Amniotic stem cell (primary cell): ENCODE measurements at places on chromosomes 5 and 9.
A peak's percentile ranks its signal among the peaks of the same experiment; 100 is the strongest.

- DNase-seq: peak; percentile 74
Measured at GRCh38 chr5:28408186-28408585, 1369.8 kb upstream of the CDH9 start.

DNA sequence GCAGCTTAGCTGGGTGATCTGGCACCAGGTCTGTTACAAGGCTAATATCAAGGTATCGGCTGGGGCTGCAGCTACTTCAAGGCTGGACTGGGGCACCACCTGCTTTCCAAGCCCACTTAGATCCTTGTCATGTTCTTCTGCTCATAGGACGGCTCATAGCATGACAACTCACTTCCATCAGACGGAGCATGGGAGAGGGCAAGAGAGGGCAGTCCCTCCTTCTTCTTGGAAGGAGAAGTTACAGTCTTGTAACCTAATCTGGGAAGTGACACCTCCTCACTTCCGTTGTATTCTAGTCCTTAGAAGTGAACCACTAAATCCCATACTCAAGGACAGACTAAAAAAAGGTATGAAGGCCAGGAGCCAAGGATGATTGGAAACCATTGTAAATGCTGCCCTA, 258.2 kb downstream of the MAST4 start:
- DNase-seq: no peak

DNA sequence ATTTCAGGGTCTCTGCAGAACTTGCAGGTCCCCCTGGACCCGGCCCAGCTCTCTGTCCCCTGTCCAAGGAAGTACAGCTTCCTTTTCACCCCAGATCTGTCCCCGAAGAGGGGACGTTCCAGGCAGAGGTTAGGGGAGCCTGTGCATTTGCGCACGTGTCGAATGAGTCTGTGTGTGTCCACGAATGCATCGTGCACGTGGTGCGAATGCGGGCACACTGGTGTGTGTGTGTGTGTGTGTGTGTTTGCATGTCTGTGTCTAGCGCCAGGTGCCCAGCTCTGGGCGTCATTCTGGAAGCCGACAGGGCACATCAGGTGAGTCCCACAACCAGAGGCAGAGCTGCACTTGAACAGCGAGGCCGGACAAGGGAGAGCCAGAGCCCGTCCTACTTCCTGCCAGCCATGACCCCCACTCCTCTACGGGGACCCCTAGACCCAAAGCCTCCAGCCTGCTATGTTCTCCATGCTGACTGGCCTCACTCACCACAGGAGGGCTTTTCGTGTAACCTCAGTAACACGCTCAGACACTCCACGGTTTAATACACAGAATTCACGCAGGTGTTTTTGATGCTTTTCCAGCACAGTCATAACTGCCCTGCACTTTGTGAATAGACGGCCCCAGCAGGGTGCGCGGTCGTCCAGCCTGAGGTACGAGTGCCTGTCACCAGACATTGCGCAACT, 41.3 kb upstream of the CACNA1B start:
- no peak for DNase-seq

GRCh38 chr5:134124289-134125038, 10.0 kb downstream of the TCF7 start:
- DNase-seq: no peak

- no peak for DNase-seq
Measured at GRCh38 chr5:122102825-122103224, 24.8 kb upstream of the LOX start.

GRCh38 chr5:142017832-142018427, 5.1 kb upstream of the GNPDA1 start:
- no peak for DNase-seq

GRCh38 chr5:114467729-114468128, 105.9 kb downstream of the KCNN2 start:
- no peak for DNase-seq

- DNase-seq: no peak
Measured at GRCh38 chr5:10550222-10550995, 13.5 kb upstream of the ANKRD33B start.

GRCh38 chr5:106047341-106047740, 1623.4 kb downstream of the EFNA5 start:
- DNase-seq: no peak

DNA sequence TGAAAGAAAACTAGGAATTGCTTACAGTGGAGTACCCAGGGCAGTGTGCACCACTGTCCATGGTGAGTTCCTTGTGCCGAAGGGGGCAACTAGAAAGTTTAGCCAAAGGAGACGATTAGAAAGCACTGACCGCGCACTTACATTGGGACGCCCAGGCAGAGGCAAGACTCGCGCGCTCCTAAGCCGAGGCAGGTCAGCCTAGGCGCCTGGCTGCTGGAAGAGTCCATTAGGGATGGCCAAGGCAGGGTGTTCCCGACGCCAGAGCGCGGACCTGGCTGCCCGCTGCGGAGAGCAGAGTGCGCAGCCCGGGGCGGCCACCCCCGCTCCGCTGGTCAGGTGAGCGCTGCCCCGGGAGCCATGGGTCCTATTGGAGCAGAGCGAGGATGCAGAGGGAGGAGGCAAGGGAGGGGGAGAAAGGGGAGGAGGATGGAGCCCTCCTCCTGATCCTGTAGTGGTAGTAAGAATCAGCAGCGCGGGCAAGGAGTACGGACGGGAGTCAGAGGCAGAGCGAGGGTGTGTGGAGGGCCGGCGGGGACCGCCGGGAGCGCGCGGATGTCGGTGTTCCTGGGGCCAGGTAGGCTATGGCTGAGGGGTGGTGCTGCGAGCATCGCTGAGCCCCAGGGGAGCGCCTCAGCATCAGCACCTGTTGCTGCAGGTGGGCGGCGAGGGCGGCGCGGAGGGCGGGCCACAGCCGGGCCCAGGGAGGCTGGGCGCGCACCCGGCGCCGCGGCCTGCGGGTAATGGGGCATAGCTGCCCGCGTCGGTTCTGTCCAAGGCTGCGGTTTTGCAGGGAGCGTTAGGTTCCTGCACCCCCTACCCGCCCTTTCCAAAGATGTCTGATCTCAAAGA, at the start of gene ADGRV1:
Gene ADGRV1, plus strand, starts transcription at position 454 of the 849 bp plus-strand sequence. Its CDS starts 99 bp downstream, at position 553.
- no peak for DNase-seq

GRCh38 chr9:9556865-9557803, 1055.7 kb downstream of the PTPRD start:
- DNase-seq: no peak

- no peak for DNase-seq
Measured at GRCh38 chr9:108691614-108692013, 164.2 kb downstream of the ACTL7B start.

GRCh38 chr5:38598994-38599617, 42.7 kb upstream of the LIFR start:
- DNase-seq: peak; percentile 41

DNA sequence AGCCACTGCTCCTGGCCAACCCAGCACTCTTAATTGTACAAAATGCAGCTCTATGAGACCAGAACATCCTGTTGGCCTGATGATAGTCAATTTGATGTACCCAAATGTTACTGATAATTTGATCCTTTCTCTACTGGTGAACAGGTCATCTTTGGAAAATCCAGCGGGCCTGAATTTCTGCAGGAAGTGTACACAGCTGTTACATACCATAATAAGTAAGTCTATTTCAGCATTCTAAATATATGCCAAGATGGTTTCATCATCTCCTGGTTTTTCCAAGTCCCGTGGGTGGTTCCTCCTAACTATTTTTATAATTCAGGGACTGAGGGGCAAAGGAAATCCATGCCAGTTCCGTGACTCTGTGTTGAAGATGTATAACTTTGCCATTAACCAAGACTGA, 155.4 kb downstream of the DOCK8 start:
- DNase-seq: no peak

- no peak for DNase-seq
Measured at GRCh38 chr9:129995409-129996160, 47.4 kb downstream of the FNBP1 start.

DNA sequence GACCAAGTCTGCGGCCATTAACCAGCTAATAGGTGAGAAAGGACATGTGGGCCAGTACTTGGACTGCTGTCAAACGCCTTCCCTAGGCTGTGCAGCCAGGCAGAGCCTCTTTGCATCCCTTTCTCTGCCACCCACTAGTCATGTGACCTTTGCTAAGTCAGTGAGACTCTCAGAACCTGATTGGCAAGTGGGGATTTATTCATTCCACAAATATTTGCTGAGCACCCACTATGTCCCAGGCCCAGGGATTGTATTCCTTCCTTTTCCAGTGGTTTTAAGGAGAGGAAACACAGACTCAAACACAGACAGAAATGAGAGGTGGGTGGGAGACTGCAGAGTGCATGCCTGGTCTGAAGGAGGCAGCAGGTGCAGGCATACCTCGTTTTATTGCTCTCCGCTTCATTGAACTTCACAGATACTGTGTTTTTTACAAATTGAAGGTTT, 71.6 kb upstream of the GALNT10 start:
- DNase-seq: no peak

DNA sequence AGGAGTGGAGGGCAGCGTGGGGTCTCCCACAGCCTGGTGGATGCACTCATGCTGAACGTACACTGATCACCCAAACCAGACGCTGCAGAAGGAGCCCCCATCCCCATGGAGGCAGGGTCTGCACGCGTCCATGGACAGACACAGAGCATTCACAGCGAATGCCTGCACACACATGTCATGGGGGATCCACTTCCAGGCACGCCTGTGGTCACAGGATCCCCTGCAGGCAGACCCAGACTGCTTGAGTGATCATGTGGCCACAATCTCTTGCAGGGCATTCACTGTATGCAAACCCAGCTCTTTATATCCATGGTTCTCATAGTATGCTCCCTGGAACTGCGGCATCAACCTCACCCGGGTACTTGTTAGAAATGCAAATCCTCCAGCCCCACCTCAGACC, 5.4 kb downstream of the SNCB start:
- DNase-seq: no peak

DNA sequence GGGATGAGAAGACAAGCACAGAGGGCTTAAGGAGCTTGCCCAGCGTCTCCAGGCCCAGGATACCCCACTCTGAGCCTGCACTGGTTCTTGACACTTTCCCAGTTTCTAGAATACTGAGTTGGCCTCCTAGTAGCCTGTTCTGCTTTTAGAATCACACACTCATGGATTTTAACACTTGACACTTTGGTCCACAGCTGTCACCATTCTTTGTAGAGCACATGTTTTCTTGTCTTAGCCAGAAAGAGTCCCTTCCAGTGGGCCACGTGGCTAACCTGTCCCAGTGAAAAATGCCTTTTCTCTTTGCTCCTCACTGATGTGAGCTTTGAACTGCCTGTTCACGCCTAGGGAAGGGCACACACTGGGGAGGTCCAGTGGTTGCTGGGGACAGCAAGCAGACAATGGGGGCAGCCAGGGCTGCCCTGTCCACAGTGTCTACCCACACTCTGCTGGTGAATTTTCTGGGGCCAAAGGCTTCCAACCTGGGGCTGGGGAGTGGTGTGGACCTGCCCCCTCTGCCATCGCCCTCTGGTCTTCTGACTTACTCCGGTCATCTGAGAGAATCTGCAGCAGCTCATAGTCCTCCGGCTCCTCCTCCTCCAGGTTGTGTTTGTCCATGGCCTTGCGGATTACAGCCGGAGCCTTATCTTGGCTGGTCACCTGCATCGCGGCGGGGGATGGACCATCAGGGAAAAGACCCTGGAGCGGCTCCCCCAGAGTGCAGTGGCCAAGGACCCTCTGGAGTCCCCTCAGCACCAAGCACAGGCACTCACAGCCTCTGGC, 21.1 kb downstream of the RALGDS start:
- no peak for DNase-seq

DNA sequence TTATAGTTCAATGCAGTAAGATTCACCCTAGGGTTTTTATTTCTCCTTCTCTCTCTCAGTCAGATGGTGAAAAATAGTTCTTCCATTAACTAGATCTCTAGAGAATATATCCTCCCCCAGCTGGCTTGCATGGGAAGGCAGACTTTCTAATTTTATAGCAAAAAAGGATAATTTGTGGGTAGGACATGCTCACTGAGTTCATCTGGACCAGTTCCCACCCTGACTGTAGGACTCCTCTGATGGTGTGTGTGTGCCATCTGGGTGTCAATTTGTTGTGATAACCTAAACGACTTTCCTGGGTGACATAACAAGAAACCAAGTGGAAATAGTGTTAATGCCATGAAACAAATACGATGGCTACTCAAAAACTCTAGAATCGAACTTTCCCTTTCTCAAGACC, 44.9 kb downstream of the APBA1 start:
- DNase-seq: no peak

DNA sequence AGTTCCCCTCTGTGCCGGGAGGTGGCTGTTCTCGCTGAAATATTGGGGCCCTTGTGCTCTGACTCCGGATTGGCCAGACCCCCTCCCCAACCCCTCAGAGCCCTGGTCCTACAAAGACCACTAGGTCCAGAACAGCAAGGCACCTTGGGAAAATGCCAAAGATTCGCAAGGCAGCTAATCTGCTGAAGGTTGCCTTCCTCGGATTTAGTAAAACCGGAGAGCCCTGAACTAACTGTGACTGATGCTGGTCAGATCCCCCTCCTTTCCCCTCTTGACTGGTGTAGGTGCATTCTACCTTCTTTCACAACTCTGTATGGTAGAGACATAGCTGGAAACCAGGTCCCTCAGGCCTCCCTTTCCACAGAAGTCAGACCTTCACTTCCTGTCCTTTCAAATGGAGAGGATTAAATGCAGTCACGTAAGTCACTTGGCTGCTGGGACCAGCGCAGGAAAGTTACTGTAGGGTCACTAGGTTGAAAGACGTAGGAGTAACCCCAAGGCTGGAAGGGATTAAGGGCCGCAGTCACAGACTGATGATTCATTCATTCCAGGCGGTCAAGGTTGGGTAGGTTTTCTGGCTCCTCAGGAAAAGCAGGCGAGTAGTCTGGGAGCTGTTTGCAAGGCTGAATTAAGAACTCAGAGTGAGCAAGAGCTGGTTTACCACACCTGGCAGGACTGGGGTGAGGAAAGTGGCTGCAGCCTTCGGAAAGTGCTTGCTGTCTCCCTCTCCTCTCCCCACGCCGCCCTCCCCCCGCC, 5.3 kb downstream of the BARX1 start:
- DNase-seq: no peak

GRCh38 chr9:137017791-137018497, 10.1 kb downstream of the ABCA2 start:
- no peak for DNase-seq

GRCh38 chr5:32711362-32711680, 200 bp downstream of the NPR3 start:
- peak; percentile 19 for DNase-seq

- DNase-seq: no peak
Measured at GRCh38 chr5:159398936-159399335, 68.6 kb upstream of the IL12B start.

DNA sequence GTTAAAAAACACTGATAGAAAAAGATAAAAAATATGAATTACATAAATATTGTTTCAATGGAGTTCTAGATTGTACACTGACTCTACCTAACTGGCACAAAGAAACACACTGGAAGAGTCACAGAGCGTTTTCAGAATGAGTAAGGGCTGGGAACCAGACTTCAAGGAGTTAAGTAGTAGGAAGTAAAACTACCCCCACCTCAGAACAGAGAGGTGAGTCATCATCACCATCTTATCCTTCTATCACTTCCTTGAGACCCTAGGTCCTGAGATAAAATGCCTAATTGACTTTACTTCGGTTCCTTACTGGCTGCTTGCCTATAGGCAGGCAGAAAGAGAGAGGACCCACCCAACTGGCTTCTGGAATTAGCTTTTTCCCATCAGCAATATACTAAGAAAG, 79.7 kb downstream of the ELAVL2 start:
- no peak for DNase-seq

DNA sequence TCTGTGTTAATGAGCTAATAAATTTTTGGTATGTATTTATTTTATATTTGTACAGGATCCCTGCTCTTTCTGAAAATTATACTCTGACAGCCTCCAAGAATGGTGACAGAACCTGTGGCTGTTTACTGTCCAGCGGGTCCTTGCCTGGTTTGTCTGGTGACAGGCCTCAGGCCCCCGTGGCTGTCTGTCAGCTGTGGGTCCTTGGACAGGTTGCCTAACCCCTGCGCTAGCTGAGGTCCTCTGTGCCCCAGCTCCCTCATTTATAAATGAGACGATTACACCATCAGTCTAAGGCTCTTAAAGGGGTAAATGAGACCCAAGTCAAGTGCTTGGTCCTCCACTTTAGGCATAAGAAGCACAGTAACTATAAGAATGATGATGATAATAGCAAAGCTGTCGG, 125.1 kb upstream of the COL5A1 start:
- no peak for DNase-seq
